ENCODE measurements at places on chromosomes 13 and 19. TPM values are rescaled to one million over a fixed set of nuclear protein-coding genes. Genes with fewer than 3 reads are reported as not detected.

GARRE1 gene
- 7.4 TPM for total RNA-seq

IQCN gene
- total RNA-seq = 0.57 TPM

SBK2 gene
- not detected for total RNA-seq

NLRP4 gene
- total RNA-seq = under 0.01 TPM

ZNF93 gene
- total RNA-seq = 11.0 TPM

GSK3A gene
- total RNA-seq = 12.7 TPM

RGL3 gene
- total RNA-seq = 0.28 TPM

RTBDN gene
- 1.7 TPM for total RNA-seq

All from thymus (tissue), 14 donors.